ENCODE measurements at places on chromosomes 16 and 17.

GRCh38 chr17:68418876-68419275 is 38.4 kb downstream of the WIPI1 start:
- no peak for DNase-seq

GRCh38 chr17:13785981-13786598 is 184.4 kb upstream of the HS3ST3A1 start:
- no peak for DNase-seq

DNA sequence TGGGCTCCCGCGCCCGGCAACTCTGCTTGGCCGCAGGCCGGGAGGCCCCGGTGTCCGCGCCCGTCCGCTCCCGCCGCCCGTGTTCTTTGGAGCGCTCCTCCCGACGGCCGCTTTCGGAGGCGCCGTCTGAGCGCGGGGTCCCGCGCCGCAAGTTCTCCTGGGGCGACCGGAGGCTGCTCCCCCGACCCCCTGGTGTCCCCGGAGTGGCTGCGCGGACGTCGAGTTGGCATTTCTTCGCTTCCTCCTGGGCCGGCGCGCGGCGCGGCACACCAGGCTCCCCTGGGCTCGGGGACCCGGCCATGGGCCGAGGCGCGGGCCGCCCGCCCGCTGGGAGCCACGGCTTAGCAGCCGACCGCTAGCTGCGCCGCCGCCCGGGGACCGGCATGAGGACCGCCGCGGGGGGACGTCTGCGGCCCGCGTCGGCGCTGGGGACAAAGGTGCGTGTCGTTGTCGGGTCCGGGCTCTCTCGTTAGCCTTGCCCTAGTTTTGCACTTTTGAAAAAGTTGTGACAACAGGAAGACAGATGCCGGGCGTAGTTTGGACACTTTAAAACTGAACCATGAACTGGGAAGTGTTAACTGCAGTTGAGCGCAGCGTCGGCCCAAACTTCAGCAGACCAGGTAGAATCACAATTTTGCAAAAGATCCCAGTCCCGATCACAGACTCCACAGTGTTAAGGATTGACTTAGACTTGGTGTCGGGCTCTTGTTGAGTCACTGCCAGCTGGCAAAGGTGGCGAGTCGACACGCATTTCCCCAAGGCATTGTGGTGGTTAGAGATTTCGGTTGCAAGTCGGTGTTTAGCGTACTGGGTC is 700 bp downstream of the UBN1 start:
- no peak for DNase-seq

DNA sequence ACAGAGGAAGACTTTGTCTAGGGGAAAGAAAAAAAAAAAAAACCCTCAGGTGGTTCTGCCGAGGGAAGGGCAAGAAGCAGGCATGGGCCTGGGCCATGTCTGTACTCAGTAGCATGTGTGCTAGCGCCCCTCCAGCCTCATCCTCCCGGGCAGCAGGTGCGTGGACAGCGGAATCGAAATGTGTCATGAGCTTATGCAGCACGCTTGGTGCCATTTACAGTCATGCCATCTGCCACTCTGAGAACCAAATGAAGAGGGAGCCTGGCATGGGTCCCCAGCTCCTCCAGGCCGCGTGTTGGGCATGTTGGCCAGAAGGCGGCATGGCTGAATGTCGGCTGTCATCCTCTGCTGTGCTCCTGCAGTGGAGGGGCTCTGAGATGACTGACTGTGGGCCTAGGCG is 31.4 kb downstream of the CRAMP1 start:
- no peak for DNase-seq

- DNase-seq = no peak
Observed at GRCh38 chr16:20903116-20903898, 2.7 kb downstream of the LYRM1 start.

DNA sequence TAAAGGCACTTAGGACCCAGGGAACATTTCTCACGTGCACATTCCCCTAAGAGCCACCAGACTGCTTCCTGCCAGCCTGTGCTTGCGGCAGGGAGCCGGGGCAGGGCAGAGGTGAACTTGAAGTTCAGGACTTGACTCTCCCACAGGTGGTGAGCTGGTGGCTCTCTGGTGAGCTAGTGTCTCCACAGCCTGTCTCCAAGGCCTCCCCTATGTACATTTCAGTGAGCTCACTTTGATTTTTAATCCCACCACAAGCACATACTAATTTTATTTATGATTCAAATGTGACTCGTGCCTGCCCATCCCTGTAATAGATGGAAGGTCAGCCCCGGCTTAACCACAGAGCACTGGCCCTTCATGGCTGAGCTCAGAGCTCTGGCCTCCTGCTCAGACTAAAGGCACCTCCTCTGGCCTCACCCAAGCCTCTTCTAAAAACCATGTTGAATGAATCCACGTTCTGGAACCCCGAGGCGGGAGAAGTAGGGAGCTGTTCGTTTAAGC is 9.2 kb downstream of the SNN start:
- no peak for DNase-seq

- no peak for DNase-seq
Observed at GRCh38 chr16:69831212-69832123, 69.3 kb downstream of the WWP2 start.

DNA sequence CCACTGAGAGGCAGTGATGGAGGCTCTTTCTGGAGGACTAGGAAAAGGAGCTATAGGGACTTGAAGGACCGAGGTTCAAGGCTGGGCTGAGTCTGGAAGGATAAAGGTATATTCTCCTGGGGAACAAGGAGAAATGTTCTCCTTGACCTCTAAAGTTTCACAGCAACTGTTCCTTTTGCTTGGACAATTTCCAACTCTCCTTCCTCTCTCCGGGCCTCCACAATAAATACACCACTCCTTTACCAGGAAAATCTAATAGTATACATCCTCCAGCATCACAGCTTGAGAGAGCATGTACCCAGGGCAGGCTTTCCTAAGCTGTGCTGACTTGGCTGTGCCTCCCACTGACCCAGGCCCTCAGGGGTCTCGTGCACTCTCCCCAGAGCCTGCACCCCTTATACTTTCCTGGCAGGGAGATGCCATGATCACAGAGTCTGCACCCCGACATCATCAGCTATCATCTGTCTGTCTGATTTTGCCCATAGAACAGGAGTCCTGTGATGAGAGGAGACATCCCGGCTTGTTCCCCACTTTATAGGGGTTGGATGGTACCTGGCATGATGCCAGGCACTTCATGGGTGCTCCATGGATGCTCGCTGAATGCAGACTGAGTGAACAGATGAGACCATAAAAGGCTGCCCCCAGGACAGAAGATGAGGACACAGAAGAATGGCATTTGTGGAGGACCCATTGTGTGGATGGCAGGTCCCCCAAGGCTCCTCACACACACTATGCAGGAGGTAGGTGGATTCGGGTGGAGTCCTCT is 582.6 kb upstream of the CDH5 start:
- DNase-seq = no peak

- peak; percentile 10 for DNase-seq
Observed at GRCh38 chr17:43791589-43791988, 11.4 kb downstream of the CFAP97D1 start.

GRCh38 chr16:57522960-57523359 is 13.4 kb downstream of the CCDC102A start:
- DNase-seq = no peak

DNA sequence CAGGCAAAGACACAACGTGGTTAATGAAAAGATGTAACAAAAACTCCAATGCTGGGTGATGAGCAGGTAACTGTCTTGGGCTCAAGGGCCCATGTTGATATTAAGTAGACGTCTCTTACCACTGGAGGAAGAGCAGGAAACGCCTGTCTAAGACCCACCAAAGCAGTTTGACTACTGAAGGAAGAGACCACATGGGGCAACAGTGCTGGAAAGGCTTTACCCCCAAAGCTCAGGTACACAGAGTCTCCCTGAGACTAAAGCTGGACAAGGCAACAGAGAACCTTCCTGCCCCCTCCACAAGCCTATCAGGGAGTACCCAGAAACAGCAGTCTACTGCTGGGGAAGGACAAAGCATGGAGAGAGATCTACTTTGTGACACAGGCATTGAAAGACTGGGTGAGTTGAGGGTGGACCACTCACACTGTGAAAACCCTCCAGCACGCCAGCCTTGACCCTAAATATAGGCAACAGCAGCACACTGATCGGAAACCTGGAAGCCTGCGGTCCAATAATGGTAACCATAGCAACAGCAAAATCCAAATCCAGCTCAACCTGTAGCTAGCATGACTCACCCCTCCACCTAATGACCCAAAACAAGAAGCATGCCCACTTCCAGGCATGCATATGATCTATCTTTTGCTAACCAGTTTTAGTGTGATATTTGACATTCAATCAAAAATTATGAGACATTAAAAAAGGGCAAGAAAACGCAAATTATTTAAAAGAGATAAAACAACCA is 270.5 kb upstream of the SDK2 start:
- no peak for DNase-seq

DNA sequence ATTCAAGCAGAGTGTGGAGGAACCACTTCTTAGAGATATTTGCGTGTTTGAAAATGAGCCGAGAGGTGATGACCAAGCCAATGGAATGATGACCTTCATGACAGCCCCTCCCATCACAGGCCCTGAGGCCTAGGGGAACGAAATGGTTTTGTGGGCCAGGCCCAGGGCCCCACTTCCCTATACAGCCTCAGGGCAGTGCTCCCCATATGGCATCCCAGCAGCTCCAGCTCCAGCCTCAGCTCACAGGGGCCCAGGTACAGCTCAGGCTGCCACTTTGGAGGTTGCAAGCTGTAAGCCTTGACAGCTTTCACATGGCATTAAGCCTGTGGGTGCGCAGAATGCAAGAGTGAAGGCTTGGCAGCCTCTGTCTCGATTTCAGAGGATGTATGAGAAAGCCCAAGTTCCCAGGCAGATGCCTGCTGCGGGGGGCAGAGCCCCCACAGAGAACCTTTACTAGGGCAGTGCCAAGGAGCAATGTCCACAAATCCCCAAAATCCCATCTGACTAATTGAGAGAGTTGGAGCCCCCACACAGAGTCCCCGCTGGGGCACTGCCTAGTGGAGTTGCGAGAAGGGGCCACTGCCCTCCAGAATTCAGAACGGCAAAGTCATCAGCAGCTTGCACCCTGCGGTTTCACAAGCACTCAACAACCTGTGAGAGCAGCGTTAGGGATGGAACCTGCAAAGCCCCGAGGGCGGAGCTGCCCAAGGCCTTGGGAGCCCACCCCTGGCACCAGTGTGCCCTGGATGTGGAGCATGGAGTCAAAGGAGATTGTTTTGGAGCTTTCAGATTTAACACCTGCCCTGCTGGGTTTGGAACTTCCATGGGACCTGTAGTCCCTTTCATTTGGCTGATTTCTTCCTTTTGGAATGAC is 21.2 kb downstream of the CHMP6 start:
- no peak for DNase-seq

GRCh38 chr16:83771306-83771942 is 36.4 kb upstream of the HSBP1 start:
- DNase-seq = peak; percentile 55

DNA sequence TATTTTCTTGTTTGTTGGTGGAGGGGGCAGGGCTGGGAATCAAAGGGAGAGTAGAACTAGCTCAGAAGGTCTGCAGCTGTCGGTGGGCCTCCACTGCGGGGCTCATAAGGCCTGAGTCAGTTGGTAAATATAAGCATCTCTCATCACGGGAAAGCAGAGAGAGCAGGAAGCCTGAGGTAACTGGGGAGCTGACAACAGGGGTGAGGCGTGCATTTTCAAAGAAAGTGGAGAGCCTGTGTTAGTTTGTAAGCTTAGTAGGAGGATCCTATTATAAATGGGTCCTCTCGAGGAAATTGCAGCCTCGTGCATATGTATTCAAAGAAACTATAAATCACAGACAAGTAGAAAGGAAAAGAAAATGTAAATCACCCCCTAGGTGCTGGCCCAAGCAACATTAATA is 221.0 kb upstream of the CDH13 start:
- no peak for DNase-seq

- no peak for DNase-seq
Observed at GRCh38 chr16:1043881-1044451, 28.6 kb upstream of the SSTR5 start.

GRCh38 chr16:26133416-26134093 is 441.8 kb downstream of the HS3ST4 start:
- DNase-seq = peak; percentile 65

- no peak for DNase-seq
Observed at GRCh38 chr17:280901-281300, 71.7 kb downstream of the RPH3AL start.

DNA sequence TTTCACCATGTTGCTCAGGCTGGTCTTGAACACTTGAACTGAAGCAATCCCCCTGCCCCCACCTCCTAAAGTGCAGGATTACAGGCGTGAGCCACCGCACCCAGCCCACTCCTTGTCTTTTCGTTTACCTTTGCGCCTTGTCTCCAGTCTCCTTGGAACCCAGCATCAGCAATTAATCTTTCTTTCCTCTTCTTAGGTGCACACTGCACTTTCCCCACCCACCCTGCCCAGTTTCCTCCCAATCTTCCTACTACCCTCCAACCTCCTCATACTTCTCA is 1.5 kb upstream of the CLDN7 start:
- DNase-seq = no peak
